Stimulated activated CD8-positive, alpha-beta memory T cell treated with anti-CD3 and anti-CD28 coated beads, Interleukin-2, amount 100 ng/mL, for 48 hours (primary cell): ENCODE measurements at places on chromosomes 16 and 17.
A peak's percentile ranks its signal among the peaks of the same experiment; 100 is the strongest.

DNA sequence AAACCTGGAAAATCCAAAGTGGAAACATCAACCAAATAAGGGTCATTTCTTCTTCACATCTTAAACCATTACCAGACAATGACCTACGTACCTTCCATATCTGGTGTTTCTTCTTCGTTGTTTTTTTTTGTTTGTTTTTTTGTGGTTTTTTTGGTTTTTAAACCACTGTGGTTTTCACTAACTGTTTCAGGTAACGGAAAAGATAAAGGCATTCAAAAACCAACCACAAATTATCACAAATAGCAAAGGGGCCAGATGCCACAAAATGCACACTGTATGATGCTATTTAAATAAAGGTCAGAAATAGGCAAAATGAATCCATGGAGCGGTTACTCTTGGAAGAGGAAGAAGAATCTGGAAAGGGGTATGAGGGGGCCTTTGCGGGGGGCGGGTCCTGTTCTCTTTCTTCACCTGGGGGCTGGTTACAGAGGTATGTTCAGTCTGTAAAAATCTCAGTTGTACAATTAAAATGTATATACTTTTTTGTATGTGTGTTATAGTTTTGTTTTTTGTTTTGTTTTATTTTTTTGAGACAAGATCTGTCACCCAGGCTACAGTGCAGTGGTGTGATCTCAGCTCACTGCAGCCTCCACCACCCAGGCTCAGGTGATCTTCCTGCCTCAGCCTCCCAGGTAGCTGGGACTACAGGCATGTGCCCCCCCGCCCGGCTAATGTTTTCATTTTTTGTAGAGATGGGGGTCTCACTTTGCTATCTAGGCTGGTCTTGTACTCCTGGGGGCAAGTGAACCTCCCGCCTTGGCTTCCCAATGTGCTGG, 29.6 kb downstream of the LITAF start:
- no peak for DNase-seq

DNA sequence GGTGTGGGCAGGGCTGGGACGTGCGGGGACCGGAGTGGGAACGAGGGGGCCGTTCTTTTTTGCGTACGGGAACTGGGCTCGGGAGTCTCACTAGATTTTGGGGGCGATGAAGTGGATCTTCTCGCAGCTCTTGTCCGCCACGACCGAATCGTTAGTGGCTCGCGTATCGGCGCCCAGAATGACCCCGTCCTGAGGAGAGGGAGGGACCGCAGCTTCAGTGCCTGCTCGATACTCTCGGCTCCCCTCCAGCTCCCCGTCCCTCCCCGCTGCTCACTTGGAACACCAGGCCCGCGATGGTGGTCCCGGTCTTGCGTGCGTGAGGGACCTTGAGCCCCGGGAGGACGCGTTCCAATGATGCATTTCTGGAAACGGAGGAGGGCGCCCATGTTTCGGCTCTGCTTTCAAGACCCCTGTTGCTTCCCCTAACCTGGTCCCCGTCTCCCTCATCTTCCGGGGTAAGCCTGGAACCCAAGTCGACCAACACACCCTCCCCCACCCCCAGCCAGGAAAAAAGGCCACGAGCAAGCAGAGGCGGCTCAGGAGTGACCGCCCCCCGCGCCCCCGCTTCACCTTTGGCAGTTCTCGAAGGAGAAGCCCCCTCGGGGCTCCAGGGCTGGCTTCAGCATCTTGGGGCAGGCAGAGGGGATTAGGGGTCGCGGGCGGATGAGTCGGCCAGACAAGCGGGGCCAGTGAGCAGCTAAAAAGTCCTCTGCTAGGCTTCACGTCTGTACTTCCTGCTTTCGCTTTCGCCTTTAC, at the start of gene PSMB10:
PSMB10 (minus strand) TSS at position 727 of the 756 bp plus-strand sequence; CDS start at position 626, 101 bp downstream.
- DNase-seq = no peak

- DNase-seq = no peak
Measured at GRCh38 chr16:79422064-79422463, 178.5 kb downstream of the MAF start.

GRCh38 chr16:51225878-51226277, 74.8 kb upstream of the SALL1 start:
- DNase-seq = no peak

DNA sequence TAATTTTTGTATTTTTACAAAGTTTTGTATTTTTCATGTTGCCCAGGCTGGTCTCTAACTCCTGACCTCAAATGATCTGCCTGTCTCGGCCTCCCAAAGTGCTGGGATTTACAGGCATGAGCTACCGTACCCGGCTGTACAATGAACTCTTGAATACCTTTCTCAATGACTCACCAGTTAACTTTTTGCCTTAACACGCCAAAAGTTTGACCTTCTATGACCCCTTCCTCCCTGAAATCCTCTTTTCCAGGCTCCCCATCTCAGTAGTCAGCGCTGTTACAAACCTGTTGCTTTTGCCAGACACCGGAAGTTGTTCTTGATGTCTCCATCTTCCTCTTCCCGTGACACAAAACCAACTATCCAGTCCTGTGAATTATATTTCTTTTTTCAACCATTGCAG, 158.1 kb upstream of the ASIC2 start:
- no peak for DNase-seq

DNA sequence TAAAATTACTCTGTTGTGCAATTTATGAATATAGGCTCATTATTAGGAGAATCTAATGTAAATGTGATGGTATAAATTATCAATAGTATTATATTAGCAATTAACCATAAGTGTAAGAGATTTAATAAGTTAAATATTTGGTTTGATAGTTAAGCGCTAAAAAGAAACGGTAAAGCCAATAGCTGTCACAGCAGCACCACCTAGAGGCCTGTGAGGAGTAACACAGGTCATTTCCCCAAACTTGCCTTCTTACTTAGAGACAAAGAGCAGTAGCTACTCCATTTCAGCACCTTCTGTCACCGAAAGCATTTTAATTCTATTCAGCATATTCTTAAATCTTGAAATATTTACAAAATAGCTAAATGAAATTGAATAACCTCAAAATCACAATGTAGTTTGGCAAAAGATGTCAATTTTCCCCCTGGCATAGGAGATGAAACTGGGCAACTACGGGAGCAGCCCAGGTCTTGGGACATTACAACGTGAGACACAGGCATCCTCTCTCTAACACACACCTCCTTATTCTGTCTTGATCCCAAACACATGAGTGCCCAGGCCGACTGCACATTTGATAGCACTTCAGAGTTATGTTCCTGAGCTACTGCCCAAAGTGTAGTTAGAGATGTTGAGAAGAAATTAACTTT, 14.3 kb upstream of the DYNLRB2 start:
- DNase-seq = peak; percentile 18

- no peak for DNase-seq
Measured at GRCh38 chr17:16322636-16323035, 30.6 kb downstream of the CENPV start.

GRCh38 chr17:51647826-51648225, 387.5 kb downstream of the UTP18 start:
- no peak for DNase-seq

GRCh38 chr16:88686439-88687253, at the start of gene SNAI3:
Gene SNAI3 (minus strand): TSS chr16:88686507. CDS start chr16:88686406, 101 bp downstream.
- peak; percentile 85 for DNase-seq

- no peak for DNase-seq
Measured at GRCh38 chr16:89410322-89410721, 80.0 kb downstream of the ANKRD11 start.

DNA sequence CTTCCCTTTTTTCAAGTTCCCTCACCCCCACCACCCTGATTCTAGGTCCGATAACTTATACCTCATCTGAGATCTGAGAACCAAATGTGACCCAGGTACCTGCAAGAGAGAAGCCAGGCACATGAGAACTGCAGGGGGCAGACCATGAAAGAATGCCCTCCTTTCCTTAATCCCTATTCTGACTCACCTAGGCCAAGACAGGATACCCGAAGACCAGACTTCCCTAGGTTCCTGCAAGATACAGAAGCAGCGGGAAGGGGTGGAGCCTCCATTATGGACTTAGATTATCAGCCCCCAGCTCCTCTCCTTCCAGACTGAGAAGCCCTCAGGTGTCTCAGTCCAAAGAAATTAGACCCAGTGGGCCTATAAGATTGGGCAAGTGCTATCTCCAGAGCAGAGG, 2.1 kb downstream of the KCNAB3 start:
- DNase-seq = no peak

GRCh38 chr17:57537524-57538410, 207.3 kb downstream of the CCDC182 start:
- DNase-seq = no peak

- DNase-seq = no peak
Measured at GRCh38 chr17:81049973-81050551, 15.1 kb downstream of the BAIAP2 start.

DNA sequence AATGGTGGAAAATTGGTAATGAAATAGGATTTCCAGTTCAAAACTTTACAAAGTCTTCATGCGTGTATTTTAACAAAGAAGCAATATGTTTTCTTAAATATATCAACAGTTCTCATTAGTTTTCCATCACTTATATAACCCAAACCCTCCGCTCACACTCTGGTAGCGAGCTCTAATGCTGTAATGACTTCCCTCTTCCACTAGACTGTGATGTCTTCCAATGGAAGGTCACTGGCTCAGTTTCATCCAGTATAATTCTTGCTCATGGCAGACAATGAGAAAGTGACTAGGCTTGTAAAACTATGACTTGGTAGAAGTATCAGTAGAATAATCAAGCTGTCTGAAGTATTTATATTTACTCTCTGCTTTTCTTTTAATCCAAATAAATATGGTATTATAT, 32.8 kb downstream of the NETO2 start:
- no peak for DNase-seq

- DNase-seq = no peak
Measured at GRCh38 chr16:27106305-27106704, 39.6 kb downstream of the C16orf82 start.

DNA sequence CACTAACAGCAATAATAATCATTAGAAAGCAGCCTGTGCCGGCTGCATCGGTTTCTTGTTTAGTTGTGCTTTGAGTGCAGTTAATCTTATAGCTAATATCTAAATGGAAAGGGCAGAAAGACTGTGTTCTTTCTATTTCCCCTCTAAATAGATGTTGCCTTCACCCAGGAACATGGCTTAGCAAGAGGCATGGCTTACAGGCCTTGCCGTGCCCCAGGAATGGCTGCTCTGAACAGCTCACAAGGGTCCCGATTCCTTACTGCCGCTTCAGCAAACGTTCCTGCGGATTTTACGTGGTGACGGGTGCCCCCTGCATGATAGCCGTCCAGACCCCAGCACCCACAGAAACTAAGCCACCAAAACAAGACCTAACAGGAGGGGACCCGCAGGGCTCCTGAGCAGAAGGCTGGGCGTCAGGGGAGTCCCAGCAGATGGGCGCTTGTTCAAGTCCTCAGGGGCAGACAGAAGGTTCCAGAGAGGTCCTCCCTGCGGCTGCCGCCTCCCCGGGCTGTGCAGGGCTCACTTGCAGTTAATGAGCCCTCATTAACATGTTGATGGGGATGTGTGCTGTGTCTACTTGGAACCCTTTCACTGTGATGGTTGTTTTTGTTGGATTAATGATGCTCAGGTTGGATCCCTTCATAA, 52.5 kb upstream of the ENPP7 start:
- DNase-seq = no peak

DNA sequence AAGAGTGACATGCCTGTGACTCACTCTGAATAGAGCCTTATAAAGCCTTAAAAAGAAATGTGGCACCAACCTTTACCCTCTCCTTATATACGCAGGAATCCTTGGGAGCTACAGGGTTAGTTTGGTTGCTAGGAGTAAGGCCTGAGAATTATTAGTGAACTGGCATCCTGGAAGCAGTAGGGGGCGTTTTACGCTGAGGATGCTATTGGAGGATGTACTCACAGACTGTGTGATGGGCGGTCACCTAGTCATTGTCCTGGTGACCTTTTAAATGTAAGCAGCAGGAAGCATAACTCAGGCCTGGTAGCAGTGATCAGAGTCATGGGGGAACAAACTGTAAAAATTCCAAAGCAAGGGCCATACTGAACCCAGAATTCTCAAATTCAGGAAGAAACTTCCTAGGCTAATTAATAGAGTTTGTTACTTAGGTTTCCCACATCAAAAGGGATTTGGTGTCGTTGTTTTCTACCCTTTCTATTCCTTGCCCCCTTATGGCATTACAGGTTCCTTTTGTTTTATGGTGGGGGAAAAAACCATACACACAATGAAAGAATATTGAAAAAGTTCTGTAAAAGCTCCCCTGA, 153.8 kb downstream of the SNX11 start:
- no peak for DNase-seq

GRCh38 chr17:2700491-2701141, 10.9 kb downstream of the CLUH start:
- no peak for DNase-seq

- no peak for DNase-seq
Measured at GRCh38 chr16:83903751-83904150, 4.8 kb downstream of the MLYCD start.

DNA sequence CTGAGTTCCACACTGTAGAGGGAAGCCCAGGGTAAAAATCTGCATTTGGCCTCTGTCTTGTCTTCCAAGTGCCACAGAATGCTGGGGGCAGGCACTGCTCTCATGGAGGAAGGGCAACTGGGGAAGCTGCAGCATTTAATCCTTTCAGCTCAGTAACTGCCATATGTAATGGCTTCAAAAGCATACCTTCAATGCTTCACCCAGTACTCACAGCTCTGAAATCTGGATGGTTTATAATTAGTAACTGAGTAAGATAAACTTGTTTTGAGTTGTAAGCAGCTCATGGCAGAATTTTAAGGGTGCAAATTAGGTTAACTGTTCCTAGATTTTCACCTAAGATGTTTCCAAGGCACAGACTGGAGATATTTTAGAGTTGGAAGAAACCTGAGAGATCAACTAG, 24.5 kb downstream of the PMP22 start:
- no peak for DNase-seq

DNA sequence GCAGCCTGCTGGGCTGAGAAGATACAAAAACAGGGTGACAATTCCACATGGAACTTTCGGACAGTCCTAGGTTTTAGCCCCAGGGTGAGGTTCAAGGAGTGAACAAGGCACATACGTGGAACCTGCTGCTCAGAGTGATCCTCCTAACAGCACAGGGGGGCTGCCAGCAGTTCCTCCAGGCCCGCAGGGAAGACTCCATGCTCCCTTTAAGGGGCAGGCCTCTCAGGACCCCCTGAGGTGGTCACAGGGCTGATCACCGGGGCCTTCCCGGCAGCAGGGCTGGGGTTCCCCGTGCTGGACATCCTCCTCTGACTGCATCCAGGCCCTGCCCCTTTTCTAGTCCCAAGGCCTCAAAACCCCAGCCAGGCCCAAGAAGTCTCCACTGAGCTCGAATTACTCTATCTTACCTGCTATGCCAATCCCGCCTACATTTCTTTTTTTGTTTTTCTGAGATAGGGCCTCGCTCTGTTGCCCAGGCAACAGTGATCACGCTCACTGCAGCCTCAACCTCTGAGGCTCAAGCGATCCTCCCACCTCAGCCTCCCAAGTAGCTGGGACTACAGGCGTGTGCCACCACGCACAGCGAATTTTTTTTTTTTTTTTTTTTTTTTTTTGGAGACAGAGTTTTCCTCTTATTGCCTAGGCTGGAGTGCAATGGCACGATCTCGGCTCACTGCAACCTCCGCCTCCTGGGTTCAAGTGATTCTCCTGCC, 10.4 kb downstream of the CANT1 start:
- DNase-seq = no peak
